ENCODE measurements at places on chromosomes 11 and 22.

DNA sequence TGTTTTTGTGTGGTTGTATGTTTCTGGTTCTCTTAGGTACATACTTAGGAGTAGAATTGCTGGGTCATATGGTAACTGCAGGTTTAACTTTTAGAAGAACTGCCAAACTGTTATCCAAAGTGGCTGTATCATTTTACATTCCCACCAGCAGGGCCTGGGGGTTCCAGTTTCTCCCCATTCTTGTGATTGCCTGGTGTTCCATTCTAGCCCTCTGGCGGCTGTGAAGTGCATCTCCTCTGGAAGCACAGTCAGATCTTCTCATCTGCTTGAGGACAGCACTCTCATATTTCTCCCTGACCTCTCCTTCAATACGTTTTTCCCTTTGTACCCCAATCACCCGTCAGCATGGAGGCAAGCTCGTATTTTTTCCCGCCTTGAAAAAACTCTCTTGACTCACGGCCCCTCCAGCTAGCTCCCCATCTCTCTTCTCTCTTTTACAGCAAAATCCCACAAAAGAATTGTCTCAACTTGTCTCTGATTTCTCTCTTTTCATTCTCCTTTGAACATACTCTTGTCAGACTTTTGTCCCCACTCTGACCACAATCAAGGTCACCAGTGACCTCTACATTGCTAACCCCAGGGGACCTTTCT is 56.8 kb upstream of the THY1 start:
- no peak for DNase-seq

DNA sequence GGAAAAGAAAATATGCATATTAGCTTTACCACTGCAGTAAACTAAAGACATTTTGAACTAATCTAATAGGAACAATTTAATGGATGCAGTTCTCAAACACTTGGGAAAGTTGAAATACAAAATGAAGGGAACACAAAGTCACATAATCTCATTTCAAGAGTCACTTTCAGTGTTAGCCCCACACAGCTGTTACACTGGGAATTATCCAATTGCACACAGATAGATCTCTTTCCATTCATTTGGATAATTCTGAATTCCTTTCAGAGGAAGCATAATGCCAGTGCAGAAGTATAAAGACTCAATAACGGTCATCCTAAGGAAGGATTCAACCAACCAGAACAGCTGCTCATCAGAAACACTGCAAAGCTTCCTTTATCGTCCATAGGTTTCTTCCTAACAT is 173.3 kb downstream of the GRIA4 start:
- DNase-seq: no peak

- DNase-seq: peak; percentile 63
Measured at GRCh38 chr11:63768237-63769041, at the start of gene ZFTA. Gene ZFTA, minus strand, starts transcription at chr11:63768775. Its CDS starts 153 bp downstream, at chr11:63768622.

- no peak for DNase-seq
Measured at GRCh38 chr11:63560506-63561180, 2.5 kb downstream of the PLAAT2 start.

DNA sequence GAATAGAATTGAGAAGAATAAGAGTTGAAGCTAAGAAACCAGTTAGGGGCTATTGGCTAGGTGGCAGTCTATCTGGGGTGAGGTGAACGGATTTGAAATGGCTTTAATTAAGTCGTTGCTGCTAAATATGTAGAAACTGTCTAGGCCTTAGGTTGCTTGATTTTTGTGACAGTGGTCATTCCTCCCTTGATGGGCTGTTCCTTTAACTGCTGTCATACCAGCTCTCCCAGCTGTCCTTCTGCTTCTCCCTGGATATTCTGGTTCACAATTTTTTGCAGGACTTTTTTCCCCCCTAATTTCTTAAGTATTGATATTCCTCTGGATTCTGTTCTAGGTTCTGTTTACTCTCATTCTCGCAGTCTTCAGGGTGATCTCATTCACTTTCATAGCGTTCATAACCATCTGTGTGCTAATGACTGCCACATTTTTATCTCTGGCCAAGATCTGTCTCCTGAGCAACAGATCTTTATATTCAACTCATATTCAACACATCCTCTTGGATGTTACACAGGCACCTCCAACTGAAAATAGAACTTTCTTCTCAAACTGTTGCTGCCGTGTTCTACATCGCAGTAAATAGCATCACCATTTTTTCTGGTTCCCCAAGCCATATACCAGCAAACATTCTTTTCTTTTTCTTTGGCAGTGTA is 134.1 kb downstream of the UVRAG start:
- no peak for DNase-seq

GRCh38 chr11:121814962-121815361 is 301.1 kb downstream of the BLID start:
- no peak for DNase-seq

DNA sequence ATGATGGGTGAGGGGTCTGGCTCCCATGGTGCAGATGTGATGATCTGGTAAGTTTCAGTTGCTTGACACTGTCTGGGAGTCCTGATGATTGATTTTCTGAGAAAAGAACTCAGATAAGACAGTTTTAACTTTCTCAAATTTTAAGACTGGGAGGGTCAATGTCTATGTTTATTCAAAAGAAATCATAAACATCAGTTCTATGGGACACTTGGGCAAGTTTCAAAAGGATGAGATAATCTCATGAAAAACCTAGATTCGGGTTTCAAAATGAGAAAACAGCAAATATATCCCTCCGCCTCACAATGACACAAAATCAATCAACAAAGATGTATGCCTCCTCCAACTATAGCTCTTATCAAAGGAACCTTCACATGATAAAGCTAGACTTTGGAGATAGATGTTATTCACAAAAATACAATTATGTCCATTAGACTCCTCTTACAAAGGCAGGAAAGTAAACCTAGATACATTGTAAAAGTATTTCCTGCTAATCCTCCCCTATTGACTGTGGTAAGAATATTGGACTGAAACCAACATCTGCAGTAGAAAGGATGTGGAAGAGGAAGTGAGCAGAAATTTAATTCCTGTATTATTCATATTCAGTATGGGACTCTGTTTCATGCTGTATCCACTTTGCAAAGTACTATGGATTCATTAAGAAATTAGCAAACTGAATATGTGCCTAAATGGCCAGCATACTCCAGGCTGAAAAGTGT is 21.6 kb downstream of the SVIP start:
- DNase-seq: no peak

DNA sequence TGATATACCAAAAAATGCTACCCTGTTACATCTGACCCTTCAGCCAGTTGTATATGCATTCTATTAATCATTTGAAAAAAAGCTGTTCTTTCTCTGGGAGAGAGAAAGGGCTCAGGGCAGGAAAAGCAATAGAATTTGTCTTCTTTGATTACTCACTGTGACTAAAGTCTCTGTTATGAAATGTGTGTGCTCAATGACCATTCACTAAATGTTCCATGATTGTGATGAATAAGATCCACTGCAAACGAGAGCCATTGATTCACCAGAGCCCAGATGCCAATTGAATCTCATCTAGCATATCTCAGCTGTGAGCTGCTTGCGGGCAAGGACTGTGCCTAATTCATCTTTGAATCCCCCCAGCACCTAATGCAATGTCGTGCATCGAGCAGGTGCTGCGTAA is 184.3 kb downstream of the OPCML start:
- DNase-seq: no peak

DNA sequence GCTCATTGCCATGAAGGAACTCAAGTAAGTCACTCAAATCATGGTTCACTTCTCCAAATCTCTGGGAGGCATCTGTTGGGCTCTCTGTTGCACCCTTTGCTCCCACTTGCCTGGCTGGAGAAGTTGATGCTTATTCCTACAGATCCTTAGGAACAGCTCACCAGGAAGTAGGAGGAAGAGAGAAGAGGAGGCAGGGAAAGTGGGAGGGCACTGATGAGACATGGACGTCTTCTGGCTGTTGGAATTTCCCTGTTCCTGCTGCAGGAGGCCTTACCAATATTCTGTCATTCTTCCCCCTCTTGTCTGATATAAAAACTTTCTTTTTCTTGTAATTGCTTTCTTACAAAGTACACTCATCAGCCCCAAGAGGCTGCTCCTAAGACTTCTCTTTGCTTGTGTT is 13.6 kb downstream of the POLR2F start:
- no peak for DNase-seq

- DNase-seq: no peak
Measured at GRCh38 chr11:36383195-36383594, 87.1 kb downstream of the PRR5L start.

- peak; percentile 77 for DNase-seq
Measured at GRCh38 chr11:72040491-72041363, 39.6 kb downstream of the NUMA1 start.

Data from activated naive CD4-positive, alpha-beta T cell treated with Interleukin-2 at 50 U/mL for 16 hours (primary cell).